ENCODE measurements at places on chromosomes 3 and 15.

DNA sequence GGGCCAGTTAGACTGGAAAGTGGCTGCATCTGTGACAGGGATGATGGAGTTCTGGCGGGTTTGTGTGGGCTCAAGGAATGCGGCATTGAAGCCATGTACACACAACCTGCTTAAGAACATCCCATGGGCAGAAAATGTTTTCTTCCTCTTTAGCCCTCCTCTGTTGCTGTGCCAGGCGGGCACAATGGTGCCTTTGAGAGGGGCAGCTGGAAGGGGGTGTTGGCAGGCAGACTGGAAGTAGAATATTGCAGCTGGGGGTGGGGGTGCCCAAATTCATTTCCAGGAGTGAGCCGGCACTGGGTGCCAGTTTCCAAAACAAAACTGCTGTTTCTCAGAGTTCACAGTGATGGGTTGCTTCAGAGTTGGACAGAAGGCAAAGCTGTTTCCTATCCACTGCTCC lies 91.8 kb upstream of the ETV5 start:
- peak; percentile 83 for DNase-seq

- no peak for DNase-seq
Measured at GRCh38 chr3:188476935-188477334, 323.0 kb downstream of the LPP start.

- DNase-seq = no peak
Measured at GRCh38 chr3:64011685-64012084, 11.6 kb downstream of the PSMD6 start.

DNA sequence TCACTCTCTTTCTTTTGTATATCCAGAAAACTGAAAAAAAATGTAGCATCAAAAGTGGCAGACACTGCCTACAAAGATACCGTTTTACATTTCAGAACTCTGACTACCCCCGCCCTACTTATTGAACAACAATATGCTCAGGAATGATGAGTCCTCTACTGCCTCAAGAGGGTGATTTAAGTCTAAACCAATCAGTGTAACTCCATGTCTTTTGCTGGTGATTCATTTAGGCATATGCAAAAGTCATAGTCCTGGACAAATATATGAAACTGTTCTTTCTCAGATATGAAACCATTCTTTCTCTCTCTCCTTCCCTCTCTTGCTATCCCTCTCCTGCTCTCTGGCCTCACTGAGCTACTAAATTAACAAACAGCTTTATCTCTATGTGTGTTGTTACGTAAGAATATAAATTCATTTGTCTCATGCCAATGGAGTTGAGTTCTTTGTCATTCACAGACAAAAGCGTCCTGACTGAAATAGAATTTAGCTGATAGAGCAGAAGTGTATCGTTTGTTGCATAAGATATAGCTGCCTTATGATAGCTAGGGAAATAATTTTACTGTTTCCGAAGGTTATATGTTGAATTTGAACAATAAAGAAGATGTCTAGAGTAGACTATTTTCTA lies 133.7 kb upstream of the OSTN start:
- DNase-seq = no peak

GRCh38 chr3:181637056-181637455 lies 74.7 kb upstream of the SOX2 start:
- DNase-seq = no peak

DNA sequence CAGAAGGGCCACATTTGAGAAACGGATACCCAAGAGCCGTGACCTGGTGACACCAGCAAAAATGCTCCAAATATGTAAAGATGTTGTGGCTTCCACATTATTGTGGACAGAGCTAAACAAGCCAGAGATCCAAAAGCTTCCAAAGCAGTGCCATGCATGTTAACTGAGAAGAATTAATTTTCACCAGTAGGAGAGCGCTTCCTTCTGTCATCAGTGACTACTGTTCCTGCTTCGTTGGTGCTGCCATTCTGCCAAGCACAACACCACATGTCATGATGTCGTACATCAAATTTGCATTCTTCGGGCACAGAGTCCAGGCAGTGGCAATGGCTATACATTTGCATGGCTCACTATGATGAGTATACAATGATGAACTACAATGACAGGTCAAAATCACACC lies 19.1 kb upstream of the CHST2 start:
- DNase-seq = no peak

GRCh38 chr3:147757866-147758265 lies 348.7 kb downstream of the ZIC1 start:
- no peak for DNase-seq

DNA sequence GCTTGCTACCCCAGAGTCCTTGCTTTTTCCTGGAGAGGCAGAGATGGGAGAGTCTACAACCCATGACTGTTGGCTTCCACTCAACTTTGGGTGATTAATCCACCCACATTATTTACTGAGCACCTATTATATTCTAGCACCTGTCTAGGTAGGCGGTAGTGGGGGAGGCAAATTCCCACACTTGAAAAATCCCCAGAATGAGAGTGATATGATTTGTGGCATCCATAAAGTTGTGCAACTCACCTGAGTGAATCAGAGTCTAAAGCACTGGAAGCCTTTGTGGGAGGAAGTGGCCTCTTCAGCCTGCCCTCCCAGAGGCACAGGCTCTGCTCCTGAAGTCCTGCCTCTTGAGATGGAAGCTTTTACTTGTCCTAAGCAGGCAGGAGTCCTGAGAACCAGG lies 40.4 kb upstream of the CTNNB1 start:
- DNase-seq = no peak

GRCh38 chr15:45634432-45635190 lies at the start of gene SQOR:
TSS of gene SQOR (plus strand) at chr15:45635029. CDS start at chr15:45658924, 23,895 bp downstream.
- DNase-seq = no peak

DNA sequence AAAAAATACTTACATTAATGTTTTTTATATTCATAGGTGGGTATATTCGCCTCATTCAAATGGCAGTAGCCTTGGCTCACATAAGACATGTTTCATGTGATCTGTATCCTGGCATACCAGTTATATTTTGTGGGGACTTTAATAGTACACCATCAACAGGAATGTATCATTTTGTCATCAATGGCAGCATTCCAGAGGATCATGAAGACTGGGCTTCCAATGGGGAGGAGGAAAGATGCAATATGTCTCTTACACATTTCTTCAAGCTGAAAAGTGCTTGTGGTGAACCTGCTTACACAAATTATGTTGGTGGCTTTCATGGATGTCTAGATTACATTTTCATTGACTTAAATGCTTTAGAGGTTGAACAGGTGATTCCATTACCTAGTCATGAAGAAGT lies 3.5 kb downstream of the PDE12 start:
- DNase-seq = no peak

DNA sequence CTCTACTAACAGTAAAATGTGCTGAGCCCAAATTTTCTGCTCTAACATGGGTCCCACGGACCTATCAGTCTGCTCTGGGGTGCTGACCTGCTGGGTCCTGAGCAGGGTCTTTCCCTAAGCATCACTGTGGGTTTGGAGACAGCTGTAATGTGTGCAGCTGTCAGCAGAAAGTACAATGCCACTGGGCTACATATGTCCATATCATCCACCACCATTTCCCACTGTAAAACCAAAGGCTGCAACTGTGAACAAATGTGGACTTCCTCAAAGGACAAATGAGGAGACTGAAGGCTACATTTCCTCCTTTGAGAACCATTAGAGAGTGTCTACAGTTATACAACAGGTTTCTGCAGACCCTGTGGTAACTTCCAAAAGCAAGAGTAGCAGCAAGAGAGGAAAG lies 33.8 kb upstream of the IP6K2 start:
- DNase-seq = no peak

GRCh38 chr3:53184701-53185100 lies 23.7 kb downstream of the PRKCD start:
- no peak for DNase-seq

DNA sequence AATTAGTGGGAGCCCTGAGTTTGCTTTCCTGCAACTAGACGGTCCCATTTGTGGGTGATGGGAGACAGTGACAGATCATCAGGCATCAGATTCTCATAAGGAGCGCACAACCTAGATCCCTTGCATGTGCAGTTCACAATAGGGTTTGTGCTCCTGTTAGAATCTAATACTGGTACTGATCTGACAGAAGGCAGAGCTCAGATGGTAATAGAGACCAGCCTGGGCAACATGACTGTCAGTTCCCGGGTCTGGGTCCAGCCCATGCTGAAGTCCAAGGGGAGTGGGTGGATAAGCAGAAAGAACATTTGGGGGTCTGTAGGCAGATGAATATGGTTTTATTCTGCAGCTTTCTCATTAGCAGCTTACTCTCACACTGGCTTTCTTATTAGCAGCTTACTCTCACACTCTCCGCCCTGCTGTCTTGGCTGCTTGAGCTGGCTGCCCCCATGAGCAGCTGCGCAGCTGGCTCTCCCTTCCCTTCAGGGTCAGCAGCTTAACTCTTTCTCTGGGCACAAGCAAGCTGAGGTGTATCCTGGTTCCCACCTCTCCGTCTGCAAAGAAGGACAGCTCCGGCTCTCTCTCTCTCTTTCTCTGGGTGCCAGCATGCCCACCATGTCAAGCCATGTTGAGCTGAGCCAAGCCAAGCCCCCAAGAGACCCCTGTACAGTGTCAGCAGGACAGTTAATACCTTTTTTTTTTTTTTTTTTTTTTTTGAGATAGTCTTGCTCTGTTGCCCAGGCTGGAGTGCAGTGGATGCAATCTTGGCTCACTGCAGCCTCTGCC lies 46.5 kb downstream of the KLHDC8B start:
- no peak for DNase-seq

- no peak for DNase-seq
Measured at GRCh38 chr3:161284989-161285388, 63.9 kb downstream of the NMD3 start.

GRCh38 chr3:33360136-33360825 lies 79.9 kb downstream of the UBP1 start:
- no peak for DNase-seq

DNA sequence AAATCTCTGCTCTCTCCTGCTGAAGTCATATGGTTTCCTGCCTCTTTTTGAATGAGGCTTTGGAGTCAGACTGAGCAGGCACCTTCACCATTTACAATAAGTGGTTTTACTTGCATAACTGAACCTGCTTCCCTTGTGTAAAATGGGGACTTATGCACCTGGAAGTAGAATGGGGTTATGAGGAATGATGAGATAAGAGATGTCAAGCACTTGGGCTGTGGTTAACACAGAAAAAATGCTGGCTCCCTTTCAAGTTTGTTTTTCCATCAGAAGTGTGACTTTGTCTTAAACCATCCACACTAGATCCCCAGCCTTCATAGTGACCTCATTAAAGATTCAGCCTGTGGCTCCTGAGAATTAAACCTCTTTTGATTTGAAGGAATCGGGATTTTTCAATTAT lies 5.2 kb downstream of the EXOSC7 start:
- no peak for DNase-seq

DNA sequence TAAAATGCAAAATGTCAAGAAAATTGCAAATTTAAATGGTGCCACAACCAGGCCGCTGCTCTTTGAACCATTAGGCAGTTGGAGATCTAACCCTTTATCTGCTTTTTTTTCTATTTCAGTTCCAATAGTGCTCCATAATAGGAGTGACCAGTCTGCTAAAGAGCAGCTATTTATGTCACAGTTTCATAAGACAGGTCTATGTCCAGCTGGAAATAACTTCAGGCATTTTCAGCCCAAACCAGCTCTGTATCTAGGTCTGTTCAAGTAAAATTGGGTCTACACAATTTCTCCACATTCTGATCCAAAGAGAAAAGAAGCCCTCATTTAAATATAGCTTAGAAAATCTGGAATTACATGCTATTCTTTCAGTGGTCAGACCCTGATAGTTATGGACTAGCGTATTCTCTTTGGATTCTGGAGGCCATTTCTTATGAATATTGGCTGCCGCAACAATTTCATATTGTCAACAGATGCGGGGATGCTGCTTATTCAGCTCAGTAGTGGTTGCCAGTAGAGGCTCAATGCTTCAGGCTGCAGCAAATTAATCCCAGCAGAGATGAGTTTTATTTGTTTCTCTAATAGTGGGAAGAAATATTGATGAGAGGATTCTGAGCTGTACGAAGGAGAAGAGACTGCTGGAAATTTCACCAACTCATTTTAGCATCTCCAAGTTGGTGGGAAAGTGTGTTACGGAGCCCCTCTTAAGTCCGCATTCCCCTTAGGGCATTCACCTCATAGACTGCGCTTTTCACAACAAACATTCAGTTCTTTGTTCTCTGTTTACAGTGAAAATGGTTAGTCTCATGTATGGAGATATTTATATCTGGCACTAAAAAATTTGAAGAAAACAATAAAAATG lies 887.0 kb downstream of the ROBO1 start:
- no peak for DNase-seq

DNA sequence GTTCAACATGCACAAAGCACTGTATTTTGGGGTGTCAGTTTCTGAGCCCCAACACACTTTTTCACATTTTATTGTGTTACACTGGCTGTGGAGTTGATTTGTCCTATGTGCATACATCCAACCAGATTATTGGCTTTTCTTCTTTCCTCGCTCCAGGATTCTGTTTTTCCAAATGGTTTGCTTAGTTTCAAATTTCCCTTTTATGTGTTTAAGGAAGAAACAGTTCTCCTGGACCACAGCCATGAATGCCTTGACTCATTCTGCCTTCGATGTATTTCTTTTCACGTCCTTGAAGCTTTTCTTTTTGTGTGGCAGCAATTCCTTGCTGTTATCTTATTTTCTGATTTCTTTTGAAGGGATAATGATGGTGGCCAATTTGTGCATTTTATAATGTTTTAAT lies 53.8 kb downstream of the CACNA2D3 start:
- no peak for DNase-seq

GRCh38 chr3:16060945-16061344 lies 113.5 kb upstream of the GALNT15 start:
- DNase-seq = peak; percentile 24

GRCh38 chr3:3288255-3288654 lies 108.8 kb upstream of the CRBN start:
- DNase-seq = no peak

- no peak for DNase-seq
Measured at GRCh38 chr3:186612721-186613636, at the start of gene AHSG. TSS of gene AHSG (plus strand) at chr3:186613060. CDS start at chr3:186613142, 82 bp downstream.

GRCh38 chr15:69760258-69760845 lies 307.7 kb downstream of the RPLP1 start:
- DNase-seq = no peak

DNA sequence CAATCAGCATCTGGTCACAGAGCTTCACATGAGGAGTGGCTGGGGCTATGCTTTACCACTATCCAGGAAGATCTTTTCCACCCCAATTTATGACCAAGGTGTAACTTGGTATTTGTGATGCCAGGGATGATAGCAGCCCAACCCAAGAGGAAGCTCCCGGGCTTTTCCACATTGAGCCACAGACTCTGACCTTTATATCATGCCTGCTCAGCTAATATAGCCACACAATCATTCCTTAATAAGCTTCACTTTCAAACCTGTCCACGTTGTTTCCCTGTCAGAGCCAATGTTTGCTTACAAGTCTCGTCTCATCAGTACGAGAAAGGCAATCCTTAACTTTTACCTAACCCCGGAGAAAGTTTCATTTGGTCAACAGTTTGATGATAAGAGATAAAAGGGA lies 330.9 kb downstream of the SHQ1 start:
- no peak for DNase-seq

- no peak for DNase-seq
Measured at GRCh38 chr3:63940389-63940757, 28.2 kb upstream of the SCAANT1 start.
